A549 treated with dexamethasone at 1 μM for 4 hours (cell line): ENCODE measurements at places on chromosomes 5 and 9. TPM values are rescaled to one million over a fixed set of nuclear protein-coding genes. Genes with fewer than 3 reads are reported as not detected.

The RNF180 gene
- 0.18 to 0.47 TPM (median 0.41 TPM) in 5 replicates for total RNA-seq

The LMX1B gene
- total RNA-seq: 0.85 to 1.8 TPM (median 1.5 TPM) in 5 replicates

The GADD45G gene
- 0.36 to 0.52 TPM (median 0.45 TPM) in 5 replicates for total RNA-seq

The PCDHAC1 gene
- total RNA-seq: 1.5 to 2.7 TPM (median 2.2 TPM) in 5 replicates

The HAPLN1 gene
- total RNA-seq: not detected in 5 replicates

The PAEP gene
- 0.14 to 0.45 TPM (median 0.36 TPM) in 5 replicates for total RNA-seq

The ANAPC2 gene
- 20.3 to 35.3 TPM (median 31.4 TPM) in 5 replicates for total RNA-seq

The HRH2 gene
- 0.34 to 0.69 TPM (median 0.55 TPM) in 5 replicates for total RNA-seq

The FAXDC2 gene
- 0.17 to 0.73 TPM (median 0.30 TPM) in 5 replicates for total RNA-seq

The BTNL3 gene
- total RNA-seq: not detected in 5 replicates

The MPDZ gene
- total RNA-seq: 9.5 to 13.9 TPM (median 11.4 TPM) in 5 replicates

The NEURL1B gene
- 9.2 to 14.0 TPM (median 11.5 TPM) in 5 replicates for total RNA-seq

The PCDHB16 gene
- total RNA-seq: 0.05 to 0.15 TPM (median 0.09 TPM) in 5 replicates

The PCDH1 gene
- total RNA-seq: 2.1 to 4.1 TPM (median 3.4 TPM) in 5 replicates

The SLCO6A1 gene
- total RNA-seq: not detected in 5 replicates

The OGN gene
- not detected in 5 replicates for total RNA-seq

The FREM1 gene
- not detected in 5 replicates for total RNA-seq

The ELAVL2 gene
- 0.04 to 0.10 TPM in 2 of 5 replicates, not detected in the others for total RNA-seq

The GFM2 gene
- 21.2 to 26.1 TPM (median 23.3 TPM) in 5 replicates for total RNA-seq

The DNAH5 gene
- 1.3 to 2.1 TPM (median 1.9 TPM) in 5 replicates for total RNA-seq

The KIF27 gene
- total RNA-seq: 1.0 to 1.5 TPM (median 1.1 TPM) in 5 replicates

The LURAP1L gene
- total RNA-seq: 22.6 to 29.2 TPM (median 27.1 TPM) in 5 replicates

The C5orf52 gene
- total RNA-seq: not detected in 5 replicates

The FOXI1 gene
- not detected in 5 replicates for total RNA-seq

The CAMSAP1 gene
- total RNA-seq: 18.6 to 26.3 TPM (median 25.9 TPM) in 5 replicates
